Ascending aorta (tissue), 2 donors: ENCODE measurements at places on chromosomes 12 and 14.
A peak's percentile ranks its signal among the peaks of the same experiment; 100 is the strongest.

- DNase-seq: no peak
- no peaks in the 10 kb centered on the region for H3K4me1 ChIP-seq
- no peak overlapping the region for H3K4me3 ChIP-seq
- no peaks in the 10 kb centered on the region for H3K27me3 ChIP-seq
Measured at GRCh38 chr12:131984334-131984733, 34.6 kb downstream of the EP400 start.

DNA sequence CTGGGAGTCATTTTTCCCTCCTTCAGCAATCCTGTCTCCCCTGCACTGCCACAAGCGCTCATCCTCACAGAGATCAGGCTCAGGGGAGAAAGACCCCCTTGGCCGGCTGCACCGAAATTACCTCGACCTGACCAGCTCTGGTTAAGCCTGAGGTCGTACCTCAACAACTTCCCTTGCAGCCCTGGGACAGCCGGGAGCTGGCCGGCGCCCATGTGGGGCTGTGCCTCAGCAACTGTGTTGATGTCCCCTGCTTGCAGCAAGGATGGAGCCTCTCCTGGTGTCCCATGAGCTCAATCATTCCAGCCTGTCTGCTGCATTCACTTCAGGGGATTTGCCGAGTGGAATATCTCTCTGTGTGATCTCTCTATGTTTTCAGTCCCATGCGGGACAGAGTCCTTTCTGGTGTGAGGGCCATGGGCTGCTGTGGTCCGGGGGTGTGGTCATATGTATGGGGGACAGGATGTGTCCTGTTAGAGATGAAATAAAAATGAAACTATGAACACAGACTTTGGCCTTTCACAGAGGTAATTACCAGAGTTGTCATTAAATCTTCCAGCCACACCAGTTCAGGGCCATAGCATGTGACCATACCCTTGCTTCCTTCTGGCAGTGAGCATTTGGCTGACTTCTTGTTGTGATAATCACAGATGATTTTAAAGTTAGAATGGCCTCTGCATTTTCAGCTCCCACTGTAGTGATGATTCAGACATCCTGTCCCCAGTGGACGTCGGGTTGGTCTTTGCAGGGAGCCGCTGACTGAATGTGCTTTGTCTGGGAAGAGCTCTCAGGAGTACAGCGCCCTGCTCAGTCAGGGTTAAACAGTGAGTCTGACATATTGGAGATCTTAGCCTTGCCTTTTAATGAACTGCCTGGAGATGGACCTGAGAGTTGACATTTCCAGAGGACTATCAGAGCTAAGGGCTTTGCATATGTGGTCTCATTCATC, 405.9 kb downstream of the AACS start:
- H3K36me3 ChIP-seq: no peaks in the 10 kb centered on the region
- no peaks in the 10 kb centered on the region for H3K27me3 ChIP-seq
- no peak overlapping the region for H3K27ac ChIP-seq

DNA sequence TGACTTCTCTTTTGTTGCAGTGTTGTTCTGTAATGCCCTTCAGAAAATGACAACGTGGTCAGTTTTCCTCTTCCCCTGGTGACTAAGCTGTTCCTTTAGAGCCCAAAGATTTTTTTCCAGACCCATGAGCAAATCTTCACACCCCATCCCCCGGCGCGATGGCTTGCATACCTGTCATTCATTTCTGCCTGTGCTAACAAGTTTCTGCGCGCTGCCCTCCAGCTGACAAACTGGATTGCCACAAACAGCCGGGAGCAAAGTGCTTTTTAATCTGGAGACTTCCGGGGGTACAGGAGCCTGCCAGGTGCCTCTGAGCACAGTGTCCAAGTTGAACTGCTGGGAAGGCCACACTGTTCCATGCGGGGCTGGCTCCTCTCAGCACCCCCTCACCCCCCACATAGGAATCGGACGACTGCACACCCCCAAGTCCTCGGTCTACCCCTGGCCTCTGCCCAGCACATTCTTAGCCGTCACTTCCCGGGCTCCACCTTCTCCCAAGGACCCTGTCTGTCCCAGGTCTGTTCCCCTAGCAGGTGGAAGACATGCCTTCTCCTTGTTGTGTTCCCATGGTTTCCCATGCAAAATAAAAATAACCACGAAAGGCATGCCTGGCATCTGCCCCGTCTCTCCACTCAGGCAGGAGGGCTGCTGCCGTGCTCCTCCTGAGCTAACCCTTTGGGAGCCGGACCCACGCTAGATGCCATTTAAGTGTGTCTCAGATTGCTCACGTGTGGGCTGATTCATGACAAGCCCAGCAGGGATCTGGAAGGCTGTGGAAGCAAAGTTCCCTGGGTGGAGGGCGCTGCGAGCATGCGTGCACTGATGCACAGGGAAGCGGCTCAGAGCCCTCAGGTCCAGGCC, 14.1 kb downstream of the RILPL1 start:
- H3K4me1 ChIP-seq: peaks cover 15% of the 10 kb centered on the region
- peak; percentile 26 for DNase-seq

DNA sequence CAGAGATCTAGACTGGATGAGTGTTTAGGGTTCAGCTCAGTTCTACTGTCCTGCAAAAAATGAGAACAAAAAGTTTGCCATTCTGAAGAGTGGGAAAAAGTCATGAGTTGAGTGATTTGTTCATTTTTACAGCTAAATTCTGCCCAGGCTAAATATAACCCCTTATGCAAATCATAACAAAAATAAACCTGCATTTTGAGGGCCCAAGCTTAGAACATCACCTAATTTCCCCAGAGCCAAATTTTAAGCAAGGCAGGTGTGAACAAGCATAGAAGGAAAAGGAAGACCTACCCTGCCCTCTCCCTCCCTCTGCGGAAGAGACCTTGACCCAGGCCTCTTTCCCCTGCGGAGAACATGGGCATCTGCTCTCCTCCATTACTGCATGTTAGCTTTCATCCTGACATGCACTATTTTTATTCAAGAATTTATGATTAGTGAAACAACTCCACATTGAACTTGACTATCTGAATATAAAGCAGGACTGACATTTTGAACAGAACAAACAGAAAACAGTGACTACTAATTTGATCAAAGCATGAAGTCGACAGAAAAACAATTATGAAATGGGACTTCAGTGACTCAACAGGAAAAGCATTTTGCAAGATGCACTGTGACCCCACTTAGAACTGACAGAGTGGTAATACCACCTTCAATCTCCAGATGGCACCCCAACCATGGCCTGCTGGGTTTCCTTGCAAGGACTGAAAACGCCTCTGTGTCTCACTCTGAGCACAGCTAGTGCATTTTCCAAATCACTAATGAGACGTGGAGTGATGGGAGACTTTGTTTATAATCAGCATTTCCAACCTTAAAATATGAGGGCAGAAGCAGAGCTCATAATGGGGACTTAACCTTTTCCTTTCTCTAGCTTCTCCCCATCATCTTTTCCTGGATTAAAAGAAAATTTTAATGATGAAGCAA, 30.9 kb upstream of the SELPLG start:
- peaks cover 55% of the 10 kb centered on the region for H3K4me1 ChIP-seq
- peak; percentile 41 for DNase-seq

DNA sequence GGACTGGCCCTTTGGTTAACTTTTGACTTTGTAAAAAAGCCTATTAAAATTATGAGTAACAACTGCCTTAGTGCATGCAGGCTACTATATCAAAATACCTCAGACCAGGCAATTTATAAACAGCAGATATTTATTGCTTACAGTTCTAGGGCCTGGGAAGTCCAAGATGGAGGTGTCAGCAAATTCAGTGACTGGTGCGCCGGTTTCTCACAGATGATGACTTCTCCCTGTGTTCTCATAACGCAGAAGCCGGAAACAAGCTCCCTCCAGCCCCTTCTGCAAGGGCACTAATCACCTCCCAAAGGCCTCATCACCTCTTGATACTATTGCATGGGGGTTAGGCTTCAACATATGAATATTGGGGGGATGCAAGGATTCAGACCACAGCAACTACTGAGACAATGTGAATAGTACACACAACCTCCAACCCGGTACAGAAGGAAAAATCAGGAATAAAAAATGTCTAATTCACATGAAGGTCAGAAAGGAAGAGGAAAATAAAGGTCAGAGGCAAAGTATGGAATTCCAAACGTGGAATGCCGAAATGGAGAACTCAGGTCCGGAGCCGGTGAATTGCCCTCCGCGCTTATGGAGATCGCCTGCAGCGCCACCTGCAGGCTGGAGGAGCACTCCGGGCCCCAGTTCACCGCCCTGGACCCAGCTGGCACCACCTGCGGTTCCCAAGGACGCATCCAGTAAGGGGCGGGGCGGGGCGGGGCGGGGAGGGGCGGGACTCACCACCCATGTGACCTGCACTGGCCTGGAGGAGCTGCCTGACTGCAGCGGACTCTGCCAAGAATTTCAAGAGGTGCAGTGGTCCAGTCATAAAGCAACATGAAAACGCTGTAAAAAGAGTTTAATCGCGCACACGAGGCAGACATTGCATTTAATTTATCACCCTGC, 203.4 kb downstream of the KIF26A start:
- no peaks in the 10 kb centered on the region for H3K4me1 ChIP-seq
- peak; percentile 51 for DNase-seq
- no peak overlapping the region for H3K4me3 ChIP-seq
- H3K27ac ChIP-seq: no peak overlapping the region
- H3K36me3 ChIP-seq: no peaks in the 10 kb centered on the region
- H3K27me3 ChIP-seq: no peaks in the 10 kb centered on the region

GRCh38 chr14:20470603-20470901, 1.3 kb downstream of the PNP start:
- peak overlapping the region; percentile 91 for H3K4me3 ChIP-seq
- no peak for DNase-seq
- H3K4me1 ChIP-seq: peaks cover 12% of the 10 kb centered on the region
- peak overlapping the region; percentile 94 for H3K27ac ChIP-seq
- H3K36me3 ChIP-seq: peaks cover 27% of the 10 kb centered on the region
